ENCODE measurements at places on chromosomes 6 and 20.
A peak's percentile ranks its signal among the peaks of the same experiment; 100 is the strongest.

DNA sequence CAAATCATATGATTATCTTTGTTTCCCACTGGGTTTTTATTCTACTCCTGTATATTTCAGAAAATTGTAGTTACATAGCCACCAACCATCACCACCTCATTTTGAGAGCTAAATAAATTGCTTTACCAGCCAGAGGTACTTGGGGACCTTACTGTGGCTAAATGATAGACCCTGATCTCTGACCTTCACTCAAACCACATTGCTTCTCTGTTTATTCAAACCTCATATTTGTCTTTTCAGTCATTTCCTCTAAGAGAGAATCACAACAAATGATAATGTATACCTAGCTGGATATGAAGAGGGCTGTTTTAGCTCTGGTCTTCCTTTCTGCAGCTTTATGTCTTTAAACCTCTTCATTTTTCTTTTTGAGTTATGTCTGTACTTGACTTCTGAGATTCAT is 142.8 kb downstream of the ADGB start:
- DNase-seq, result no peak

DNA sequence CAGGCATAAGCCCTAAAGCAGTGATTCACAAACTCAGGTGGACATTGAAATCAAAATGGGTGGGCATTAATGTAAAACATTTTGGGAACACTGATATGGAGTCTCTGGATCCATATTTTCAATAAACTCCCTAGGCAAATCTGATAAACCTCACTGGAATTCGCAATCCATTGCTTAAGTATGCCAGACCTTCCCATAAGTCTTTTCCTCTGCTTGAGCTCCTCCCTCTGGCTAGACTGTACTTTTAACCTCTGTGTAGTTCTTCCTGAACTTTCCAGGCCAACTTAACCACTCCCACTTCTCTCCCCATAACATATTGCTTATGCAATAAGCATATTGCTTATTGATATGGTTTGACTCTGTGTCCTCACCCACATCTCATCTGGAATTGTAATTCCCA is 629.7 kb upstream of the IMPG1 start:
- DNase-seq, result no peak

GRCh38 chr6:161418463-161418945 is 144.6 kb upstream of the AGPAT4 start:
- DNase-seq, result peak; percentile 48

GRCh38 chr6:153001767-153002612 is 519 bp downstream of the MTRF1L start:
- DNase-seq, result peak; percentile 14

GRCh38 chr6:165889636-165890403 is 226.8 kb upstream of the PDE10A start:
- no peak for DNase-seq

- no peak for DNase-seq
Observed at GRCh38 chr20:64140061-64140931, 24.0 kb upstream of the MYT1 start.

Measured in GM10248 (cell line).